ENCODE measurements at places on chromosomes 7 and 10.
A peak's percentile ranks its signal among the peaks of the same experiment; 100 is the strongest.

- no peak for DNase-seq
Measured at GRCh38 chr10:8576281-8576680, 521.8 kb downstream of the GATA3 start.

DNA sequence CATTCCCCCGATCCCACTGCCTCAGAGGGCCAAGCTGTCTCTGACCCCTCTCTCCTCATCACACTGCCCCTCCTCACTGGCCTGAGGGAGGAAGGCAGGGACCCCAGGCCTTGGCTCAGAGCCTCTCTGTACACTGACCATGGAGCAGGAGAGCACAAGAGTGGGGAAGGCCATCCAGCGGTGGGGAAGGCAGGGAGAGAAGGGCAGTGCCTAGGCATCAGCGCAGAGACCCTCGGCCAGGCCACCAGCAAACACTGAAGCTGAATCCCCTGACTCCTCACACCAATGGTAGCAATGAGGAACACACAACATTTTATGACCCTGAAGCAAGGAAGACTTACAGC lies 14.8 kb downstream of the OGDHL start:
- DNase-seq = no peak

GRCh38 chr7:123184271-123184670 lies 15.5 kb downstream of the SLC13A1 start:
- DNase-seq = no peak

- no peak for DNase-seq
Measured at GRCh38 chr7:122544463-122544862, 154.5 kb downstream of the RNF133 start.

DNA sequence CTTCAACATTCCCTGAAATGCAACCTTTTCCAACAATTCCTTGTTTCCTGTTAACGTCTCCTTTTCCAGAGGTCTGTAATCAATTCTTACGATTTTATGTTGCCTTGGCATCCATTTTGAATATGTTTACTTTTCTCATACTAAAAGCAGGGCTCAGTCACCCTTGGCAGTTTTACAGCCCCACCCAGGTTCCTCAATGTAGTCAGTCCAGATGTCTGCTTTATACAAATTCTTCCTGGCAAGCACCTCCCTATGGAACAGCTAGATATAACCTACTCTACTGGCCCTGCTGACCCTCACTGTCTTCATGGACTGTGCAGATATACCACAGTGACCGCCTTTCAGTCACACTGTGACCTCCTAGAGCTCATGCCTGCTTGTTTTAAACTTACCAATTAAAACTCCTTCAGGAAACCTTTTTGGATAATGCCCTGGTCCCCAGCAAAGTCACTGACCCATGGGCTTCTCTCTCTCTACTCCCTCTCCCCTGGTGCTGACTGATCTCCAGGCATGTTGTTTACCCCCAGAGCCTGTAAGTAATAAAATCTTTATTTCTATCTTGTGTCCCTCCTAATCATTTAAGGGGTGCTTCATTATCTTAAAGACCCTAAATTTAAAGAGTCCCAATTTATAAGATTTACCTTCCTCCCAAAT lies 147.1 kb upstream of the STEAP1 start:
- DNase-seq = no peak

DNA sequence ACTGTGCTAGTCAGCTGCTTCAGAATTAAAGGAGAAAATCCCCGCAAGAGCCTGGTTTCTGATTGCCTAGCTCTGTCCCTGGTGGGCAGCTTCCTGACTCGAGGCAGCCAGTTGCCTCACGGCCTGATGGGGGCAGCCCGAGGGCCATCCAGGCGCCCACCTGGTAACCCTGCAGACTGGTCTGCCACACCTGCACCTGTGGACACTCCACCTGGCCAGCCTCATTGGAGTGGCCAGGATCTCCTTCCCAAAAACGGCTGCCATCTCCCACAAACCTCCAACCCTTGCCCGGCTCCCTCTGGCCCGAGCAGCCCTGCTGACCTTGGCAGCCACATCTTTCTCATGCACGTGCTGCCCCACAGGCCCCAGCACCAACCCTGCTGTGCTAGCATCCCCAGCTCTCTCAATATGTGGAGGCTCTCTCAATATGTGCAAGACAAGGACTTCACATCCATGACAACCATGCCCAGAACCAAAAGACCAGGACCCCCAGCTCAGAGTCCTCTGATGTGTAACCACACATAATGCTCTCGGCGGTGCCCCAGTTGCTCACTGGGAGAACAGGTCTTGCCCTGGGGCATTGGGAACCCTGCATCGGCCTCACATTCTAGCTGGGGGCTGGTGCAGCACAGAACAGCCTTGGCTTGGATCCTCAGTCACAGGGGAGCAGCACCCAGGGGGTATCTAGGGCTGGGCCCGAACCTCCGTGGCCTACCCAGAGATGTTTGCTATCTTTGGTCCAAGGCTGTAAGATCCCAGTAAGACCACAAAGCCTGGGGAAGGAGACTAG lies 14.6 kb downstream of the DRGX start:
- no peak for DNase-seq

- DNase-seq = no peak
Measured at GRCh38 chr7:107564553-107565298, 955 bp downstream of the DUS4L start.

DNA sequence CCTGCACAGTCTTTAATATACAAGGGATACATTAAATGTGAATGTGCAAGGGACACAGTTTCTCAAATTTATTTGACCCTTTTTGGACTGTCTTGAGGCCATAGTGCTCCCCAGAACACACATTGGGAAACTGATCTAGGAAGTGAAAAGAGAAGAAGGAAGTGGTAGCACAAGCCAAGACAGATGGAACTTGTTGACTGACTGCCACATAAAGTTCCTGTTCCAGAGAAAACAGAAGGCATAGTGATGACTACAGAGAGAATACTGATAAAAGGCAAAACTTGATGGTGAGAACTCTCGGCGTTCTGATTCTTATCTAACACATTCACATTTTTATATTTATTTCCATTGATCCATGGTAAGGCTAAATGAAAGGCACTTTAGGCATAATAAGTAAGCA lies 1216.4 kb downstream of the CNTNAP2 start:
- DNase-seq = no peak

DNA sequence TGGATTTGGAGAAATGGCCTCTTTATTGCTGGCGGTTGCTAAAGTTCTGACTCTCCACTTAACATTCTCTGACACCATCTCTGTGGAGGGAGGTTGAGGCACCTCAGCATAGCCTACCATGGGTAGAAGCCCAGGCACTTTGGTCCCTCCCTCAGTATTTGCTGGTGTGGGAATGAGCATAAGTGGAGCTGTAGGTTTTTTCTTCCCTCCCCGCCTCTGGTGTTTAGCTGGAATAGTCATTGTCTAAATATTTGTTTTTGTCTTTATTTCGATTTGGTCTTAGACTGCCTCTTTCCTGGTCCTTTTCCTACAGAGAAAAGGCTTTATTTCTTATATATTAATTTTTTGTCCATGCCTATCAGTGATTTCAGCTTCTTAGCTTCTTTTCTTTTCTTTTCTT lies 203.4 kb upstream of the AGR3 start:
- no peak for DNase-seq

DNA sequence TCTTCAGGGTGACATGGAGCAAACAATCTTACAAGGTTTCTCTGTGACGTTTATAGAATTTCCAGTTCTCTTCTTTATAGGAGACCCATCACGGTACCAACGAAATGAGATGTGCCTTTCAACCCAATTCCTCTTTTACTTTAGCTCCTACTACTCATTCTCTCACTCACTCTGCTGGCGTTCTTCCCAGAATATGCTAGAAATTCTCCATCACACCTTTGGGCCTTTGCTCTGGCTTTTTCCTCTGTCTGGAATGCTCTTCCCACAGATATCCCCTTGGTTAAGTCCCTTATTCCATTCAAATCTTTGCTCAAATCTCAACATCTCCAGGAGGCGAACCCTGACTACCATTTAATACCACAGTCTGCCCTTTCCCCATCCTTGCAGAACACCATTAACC lies 39.0 kb downstream of the SEMA3C start:
- no peak for DNase-seq

DNA sequence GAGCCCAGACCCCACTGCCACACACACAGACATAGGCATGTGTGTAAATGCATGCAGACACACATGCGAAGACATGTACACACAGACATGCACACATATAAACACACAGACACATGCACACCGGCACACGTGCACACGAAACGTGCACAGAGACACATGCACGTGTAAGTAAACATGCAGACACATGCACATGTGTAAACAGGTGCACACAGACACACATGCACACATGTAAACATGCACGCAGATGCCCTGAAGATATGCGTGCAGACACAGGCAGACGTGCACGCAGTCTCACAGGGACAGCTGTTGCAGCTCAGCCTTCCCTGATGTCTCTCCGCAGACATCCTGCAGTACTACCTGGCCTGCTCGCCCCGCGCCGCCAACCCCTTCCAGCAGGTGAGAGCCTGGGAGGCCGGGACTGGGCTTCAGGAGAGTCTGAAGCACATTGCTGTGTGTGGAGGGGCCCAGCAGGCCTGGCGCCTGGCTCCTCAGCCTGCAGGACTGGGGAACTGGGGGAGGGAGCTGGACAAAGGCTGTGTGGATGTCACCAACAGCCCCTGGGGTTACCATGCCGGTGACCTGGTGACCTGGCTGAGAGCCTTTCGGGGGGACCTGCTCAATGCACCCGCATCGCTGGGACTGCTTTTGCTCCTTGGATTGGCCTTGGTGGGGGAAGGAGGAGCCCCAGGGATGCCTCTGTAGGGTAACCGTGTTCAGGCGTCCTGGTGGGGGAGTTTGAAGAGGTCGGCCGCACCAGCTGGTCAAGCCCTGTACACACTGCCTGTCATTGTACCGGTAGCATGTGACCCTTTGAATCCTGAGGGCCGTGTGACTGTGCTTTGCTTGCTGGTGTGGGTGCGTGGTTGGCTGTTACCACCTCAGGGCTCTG lies 20.3 kb downstream of the TTYH3 start:
- no peak for DNase-seq

GRCh38 chr10:69629897-69630650 lies at the start of gene FAM241B:
FAM241B (plus strand) TSS chr10:69630247; CDS start chr10:69631744, 1,497 bp downstream.
- peak; percentile 18 for DNase-seq

GRCh38 chr7:18037609-18038008 lies 10.0 kb upstream of the PRPS1L1 start:
- DNase-seq = no peak

GRCh38 chr10:69864321-69864720 lies 62.6 kb downstream of the COL13A1 start:
- no peak for DNase-seq

DNA sequence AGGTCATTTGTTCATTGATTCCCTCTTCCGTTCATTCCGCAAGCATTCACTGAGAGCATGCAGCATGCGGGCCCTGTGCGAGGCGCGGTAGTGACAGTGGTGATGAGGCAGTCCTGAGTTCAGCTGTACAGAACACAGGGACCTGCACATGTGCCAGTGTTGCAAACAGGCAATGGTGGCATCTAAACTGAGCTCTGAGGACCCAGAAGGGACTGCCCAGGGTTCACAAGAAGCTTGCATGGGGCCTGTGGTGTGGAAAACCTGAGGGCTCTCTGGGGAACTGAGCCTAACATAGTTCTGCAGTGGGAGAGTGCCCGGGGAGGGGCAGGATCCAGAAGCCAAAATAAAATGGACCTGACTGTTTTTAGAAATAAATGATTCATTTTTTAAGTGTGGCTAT lies 13.2 kb downstream of the ZNF488 start:
- no peak for DNase-seq

DNA sequence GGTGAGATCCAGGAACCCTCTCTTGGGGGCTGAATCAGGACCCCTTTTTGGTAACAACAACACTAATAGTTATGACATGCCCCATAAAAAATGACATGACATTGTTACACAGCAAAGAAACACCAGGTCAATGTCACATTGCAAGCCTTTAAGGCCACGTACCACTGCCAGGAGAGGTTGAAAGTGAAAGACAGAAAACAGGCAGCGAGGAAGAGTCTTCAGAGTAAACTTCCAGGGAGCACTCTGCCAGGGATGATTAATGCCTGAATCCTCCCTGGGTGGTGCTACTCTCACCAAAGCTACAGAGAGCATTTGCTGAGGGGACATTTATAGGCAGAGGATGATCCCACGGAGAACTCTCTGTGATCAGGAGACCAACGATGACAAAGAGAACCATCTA lies 551.6 kb downstream of the CALN1 start:
- no peak for DNase-seq

- DNase-seq = no peak
Measured at GRCh38 chr10:11279314-11279713, 261.6 kb downstream of the CELF2 start.

- DNase-seq = no peak
Measured at GRCh38 chr7:45118292-45118691, 6.8 kb upstream of the TBRG4 start.

DNA sequence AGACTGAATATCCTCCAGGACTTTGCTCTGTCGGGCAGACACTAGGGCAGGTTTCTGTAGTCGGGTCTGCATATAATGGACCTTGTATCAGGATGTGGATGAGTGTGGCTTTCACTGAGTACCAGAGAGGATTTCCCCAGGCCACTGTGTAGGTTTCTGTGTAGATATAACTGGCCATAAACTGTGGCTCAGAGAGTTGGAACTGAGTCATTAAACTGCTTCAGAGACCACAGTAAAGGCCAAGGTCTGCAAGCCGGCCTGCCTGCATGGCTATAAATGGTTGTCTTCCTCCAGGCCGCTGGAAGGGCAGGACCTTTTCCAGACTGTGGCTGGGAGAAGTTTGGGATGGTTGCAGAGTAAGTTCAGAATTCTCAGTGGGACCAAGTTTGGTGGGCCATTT lies 16.9 kb downstream of the ZNF92 start:
- DNase-seq = no peak

DNA sequence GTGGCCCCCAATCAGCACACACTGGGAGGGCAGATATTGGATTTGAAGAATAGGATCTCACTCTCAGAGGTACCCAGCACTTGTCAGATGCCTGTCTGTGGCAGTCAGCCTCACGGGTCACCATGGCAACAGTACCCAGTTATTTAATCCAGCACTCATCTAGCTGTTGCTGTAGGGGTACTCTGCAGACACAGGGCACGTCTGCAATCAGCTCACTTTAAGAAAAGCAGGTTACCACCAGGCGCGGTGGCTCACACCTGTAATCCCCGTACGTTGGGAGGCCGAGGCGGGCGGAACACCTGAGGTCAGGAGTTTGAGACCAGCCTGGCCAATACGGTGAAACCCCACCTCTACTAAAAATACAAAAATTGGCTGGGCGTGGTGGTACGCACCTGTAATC lies 11.9 kb downstream of the SFXN4 start:
- no peak for DNase-seq

DNA sequence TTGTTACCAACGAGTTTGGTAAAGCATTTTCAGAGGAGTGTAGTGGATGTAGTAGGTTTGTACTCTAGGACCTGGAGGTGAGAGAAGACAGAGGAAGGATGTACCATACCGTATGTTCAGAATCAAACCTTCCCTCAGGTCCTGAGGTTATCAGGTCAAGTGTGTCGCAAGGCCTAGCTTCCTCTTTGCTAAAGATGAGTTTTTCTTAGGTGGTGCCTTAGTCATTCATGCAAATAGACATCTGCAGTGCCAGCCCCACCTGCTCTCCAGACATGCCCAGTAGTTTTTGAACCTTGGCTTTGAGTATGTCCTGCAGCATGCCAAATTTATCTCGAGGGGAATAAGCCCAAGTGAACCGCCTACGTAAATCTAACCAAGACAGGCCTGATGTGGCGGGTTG lies 71.3 kb downstream of the HDAC9 start:
- no peak for DNase-seq

- no peak for DNase-seq
Measured at GRCh38 chr10:89357975-89358374, 19.9 kb upstream of the IFIT1B start.
